ENCODE measurements at places on chromosomes 6 and 20. TPM values are rescaled to one million over a fixed set of nuclear protein-coding genes. Genes with fewer than 3 reads are reported as not detected.

CTCFL gene
- total RNA-seq = not detected

NKAIN4 gene
- not detected for total RNA-seq

SIRPA gene
- total RNA-seq = 79.9 TPM

ME1 gene
- total RNA-seq = 17.5 TPM

DNA sequence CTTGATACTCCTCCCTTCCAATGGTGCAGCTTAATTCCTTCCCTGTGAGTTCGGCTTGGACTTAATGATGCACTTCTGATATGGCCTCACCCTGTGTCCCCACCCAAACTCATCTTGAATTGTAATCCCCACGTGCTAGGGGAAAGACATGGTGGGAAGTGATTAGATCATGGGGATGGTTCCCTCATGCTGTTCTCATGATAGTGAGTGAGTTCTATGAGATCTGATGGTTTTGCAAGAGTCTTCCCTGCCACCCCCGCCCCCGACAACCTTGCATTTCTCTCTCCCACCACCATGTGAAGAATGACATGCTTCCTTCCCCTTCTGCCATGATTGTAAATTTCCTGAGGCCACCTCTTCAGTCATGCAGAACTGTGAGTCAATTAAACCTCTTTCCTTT, 50.3 kb upstream of the HLA-G start:
- no peak for DNase-seq

DNA sequence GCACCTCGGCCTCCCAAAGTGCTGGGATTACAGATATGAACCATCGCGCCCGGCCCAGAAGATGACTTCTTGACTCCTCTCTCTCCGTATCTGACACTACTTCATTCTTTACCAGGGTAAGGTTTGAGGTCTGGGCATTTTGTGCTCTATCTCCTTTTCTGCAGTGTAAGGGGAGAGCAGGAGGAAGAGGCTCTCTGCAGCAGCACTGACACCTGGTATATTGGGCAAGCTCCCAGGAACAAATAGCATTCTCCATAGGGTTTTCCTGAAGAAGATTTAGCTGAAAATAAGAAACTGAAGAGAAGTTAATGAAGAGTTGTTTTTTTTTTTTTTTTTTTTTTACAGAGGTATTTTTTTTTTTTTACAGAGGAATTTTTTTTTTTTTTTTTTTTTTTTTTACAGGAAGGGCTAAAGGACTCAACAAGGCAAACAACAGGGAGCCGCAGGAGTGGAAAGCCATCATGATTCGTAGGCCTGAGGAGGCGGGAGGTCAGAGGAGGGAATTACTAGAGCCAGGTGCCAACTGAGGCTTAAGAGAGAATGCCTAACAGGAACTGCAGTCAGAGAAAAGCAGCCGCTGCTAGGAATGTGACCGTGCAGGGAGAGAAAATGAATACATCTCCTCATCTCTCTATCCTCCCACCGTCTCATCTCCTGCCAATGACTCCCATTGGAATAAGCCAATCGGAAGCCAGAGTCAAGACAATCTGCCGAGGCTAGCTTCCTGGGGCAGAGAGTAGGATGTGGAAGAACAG, 34.7 kb upstream of the ADGRF4 start:
- DNase-seq = no peak

DNA sequence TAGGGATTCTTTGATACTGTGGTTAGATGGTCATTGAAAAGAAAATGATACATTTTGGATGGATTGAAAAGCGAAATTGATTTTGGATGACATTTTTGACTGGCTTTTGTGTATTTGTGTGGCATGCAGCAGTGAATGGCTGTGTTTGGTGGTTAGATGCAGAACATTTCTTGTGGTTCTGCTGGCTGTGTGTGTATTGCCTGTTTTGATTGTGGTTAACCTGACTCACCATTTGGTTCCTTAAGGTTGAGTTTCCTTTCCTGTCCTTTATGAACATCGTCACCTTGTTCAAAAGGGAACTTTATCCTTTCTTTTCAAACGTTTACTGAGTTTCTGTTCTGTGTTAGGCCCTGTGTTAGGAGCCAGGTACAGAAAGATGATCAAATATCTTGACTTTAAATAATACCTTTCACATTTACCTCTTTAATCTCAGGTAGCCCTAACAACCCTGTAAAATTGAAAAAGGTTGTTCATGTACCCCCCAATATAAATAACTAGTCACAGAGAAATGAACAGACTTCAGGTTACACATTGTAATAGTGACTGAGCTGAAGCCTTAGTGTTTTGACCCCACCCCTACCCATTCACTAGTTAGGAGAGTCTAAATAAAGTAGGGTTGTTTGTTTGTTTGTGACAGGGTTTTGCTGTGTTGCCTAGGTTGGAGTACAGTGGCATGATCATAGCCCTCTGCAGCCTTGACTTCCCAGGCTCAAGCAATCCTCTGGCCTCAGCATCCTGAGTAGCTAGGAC, 23.8 kb downstream of the ANKS1A start:
- no peak for DNase-seq

DNA sequence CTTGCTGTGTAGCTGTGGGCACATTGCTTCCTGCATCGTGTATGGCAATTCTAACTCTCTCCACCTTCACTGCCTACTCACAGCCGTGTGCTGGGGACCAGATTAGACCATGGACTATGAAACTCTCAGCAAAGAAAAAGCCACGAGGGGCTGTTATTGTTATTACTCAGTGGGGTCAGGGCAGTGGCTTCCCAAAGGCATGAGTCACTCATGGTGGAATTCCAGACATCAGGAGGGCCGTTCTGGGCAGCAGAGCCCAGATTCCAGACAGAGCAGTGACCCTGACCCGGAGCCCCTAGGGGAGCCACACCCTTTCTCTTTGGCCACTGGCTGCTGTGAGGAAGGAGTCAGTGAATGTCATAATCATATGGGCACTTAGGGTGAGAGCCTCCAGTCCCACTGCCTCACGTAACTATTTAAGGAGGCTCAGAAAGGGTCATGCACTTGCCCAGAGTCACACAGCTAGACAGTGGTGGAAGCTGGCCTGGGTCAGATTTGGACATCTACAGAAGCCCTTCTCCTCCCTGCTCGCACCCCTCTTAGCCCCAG, 22.2 kb upstream of the CCN5 start:
- DNase-seq = no peak

DNA sequence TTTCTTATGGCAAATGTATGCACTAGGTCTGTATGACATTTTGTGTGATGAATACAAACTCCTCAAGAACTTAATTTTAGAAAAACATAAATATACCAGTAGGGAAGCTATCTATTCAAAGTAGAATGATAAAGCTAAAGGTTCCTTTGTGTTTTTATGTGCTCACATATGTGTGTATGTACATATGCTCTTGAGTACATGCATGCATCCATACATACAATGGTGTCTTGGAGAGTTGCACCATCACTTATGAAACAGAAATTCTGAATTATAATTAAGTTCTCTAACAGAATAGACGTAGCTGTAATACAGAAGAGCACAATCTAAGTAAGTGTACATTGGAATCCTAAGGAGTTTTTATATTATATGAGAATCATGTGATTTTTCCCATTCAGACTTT, 2.3 kb downstream of the NKAIN2 start:
- no peak for DNase-seq

GRCh38 chr6:4553387-4553786, 222.8 kb upstream of the CDYL start:
- DNase-seq = no peak

DNA sequence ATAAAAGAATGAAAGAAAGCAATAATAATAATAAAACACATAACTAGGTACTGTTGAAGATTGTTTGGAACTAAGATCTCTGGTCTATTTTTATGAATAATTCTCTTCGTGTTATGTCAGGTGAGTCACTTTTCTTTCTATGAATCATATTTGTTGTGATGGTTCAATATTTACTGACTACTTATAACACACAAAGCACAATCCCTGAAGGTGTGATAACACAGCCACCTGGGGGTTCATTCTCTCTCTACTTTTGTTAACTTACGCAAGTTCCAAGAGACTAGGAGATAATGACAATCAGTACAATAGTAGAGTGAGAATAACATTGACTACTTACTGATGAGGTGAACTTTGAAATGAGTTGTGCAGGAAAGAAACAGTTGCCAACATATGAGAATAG, 149.9 kb downstream of the IBTK start:
- DNase-seq = no peak

GRCh38 chr6:148497717-148498116, 155.1 kb downstream of the SASH1 start:
- no peak for DNase-seq

DNA sequence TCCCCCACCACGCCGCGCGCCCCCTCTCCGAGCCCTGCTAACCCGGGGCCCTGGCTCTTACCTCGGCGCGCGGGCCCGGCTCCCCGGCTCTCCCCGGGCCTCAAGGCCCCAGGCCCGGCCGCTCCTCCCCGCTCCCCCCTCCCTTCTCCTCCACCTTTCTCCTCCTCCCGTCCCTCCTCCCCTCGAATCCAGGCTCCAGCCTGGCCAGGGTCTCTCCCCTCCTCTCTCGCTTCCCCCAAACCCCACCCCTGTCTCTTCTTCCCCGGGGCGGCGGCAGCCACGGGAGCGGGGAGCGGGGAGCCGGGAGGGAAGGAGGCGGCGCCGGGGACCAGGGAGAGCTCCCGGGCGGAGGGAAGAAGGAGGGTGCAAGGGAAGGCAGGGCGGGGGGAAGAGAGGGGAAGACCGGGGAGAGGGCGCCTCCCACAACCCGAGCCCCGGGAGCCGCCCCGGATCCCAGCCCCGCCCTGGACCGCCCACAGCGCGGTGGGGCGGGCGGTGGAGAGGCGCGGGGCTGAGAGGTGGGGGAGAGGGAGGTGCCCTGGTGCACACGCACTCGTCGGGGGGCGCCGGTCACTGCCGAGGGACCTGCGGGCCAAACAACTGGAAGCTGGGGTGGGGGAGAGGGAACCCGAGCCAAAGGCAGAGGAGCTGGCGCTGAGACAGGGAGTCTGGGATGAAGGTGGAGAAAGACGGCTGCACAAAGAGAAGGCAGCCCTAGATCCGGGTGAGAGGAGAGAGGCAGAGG, at the start of gene GABBR1:
TSS of gene GABBR1 (minus strand) at position 395 of the 745 bp plus-strand sequence. CDS start 798 bp downstream, outside the sequence.
- peak; percentile 96 for DNase-seq

DNA sequence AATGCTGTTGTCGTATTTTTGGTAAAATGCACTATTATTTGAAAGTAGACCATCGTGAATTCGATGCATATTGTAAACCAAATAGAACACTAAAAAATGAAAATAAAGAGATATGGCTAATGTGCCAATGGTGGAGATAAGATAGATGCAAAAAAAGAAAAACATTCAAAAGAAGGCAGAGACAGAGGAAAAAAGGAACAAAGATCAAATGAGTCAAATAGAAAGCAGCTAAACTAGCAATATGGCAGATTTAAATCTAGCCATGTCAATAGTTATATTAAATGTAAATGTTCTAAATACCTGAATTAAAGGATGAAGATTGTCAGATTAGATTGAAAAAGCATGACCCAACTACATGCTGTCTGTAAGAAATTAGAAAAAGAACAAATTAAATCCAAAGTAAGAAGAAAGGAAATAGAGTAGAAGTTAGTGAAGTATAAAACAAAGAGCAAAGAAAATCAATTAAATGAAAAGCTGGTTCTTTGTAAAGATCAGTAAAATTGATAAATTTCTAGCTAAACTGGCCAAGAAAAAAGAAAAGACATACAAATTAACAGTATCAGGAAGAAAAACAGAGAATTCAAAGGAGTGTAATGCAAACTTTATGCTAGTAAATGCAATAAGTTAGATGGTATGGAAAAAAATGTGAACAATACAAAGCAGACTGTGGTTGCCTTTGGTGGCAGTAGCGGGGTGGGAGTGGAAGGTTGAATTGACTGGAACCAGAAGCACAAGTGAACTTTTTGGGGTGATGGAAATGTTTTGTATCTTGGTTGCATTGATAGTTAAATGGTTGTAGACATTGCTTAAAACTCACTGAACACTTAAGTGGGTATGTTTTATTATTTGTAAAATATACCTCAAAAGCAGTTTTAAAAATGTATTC, 44.8 kb downstream of the PTPN1 start:
- DNase-seq = no peak

GRCh38 chr20:40056171-40056570, 632.9 kb downstream of the MAFB start:
- no peak for DNase-seq

GRCh38 chr6:136125585-136125984, 124.5 kb downstream of the MTFR2 start:
- DNase-seq = no peak

Measured in lung (tissue), 17 donors.